ENCODE measurements at places on chromosomes 7 and 10.

DNA sequence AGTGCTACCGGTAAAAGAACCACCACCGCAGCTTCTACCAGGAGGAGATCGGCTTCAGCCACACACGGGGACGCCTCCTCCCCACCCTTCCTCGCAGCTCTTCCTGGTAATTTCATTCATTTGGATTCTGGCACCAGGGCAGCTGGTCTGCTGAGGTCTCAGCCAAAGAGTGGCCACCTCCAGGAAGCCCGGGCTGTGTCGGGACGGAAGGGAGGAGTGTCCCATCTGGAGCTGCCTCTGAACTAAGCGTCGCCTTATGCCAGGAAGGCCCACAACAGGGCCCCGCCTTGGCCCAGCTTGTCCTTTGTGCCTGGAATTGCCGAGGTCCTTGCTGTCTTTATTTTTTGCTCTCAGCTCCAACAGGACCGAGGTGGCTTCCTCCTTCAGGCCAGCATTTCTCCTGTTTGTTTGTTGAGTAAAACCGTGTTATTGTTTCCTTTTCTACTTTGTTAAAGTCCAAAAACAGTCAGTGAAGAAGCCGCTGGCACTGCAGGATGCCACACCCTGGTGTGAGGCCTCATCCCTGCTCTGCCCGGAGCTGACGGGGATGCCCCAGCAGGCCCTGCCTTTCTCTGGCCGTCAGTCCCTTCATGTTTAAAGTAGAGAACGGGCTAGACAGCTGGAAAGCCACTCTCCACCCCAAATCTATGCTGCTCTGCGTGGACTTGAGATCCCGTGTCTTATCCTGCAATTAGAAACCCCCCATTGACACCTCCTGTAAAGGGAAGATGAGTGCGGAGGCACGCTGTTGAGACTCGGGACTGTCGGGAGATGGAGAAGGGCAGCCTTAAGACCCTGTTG is 24.5 kb upstream of the TTYH3 start:
- DNase-seq = peak; percentile 11

DNA sequence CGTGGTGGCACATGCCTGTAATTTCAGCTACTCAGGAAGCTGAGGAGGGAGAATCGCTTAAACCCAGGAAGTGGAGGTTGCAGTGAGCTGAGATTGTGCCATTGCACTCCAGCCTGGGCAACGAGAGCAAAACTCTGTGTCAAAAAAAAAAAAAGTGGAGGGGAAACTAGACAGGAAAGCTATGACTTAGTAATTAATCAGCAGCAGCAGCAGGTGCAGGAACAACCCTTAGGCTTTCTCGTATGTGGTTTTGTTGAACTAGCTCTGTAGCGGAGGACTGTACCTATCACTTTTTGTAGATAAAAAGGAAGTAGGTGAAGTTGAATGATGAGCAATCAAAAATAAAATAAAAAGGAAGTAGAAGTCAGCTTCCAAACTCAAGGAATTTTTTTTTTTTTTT is 76.9 kb upstream of the KMT2C start:
- DNase-seq = no peak

DNA sequence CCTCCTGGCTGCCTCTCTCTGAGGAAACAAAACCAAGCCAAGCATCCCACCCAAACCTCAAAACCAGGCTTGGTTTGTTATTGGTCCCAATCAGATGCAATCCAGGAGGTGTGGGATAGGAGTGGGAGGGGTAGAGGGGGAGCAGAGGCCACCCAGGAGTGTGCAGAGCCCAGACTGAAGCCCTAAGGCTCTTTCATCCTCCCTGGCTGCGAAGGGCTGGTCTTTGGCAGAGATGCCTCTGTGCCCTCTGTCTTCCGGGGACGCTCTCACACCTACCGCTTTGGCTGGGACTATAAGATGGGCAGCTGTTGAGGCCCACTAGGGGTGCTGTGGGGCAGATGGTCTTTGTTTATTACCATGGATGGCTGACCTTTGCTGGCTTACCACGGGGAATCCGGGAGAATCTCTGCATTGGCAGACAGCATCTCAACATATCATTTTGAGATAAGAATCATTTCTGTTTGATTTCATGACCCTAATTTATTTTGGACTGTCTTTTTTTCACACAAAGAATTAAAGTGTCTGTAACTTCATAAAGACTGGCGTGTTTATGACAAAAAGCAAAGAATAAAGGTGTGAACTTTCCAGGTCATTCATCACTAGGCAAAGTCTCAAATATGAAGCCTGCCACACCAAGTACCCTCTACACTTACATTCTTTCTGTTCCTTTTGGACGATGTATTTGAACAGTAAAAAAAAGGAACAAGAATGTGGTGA is 6.5 kb upstream of the DENND2A start:
- DNase-seq = peak; percentile 38

- DNase-seq = no peak
Measured at GRCh38 chr7:72234086-72234485, 178.1 kb downstream of the CALN1 start.

DNA sequence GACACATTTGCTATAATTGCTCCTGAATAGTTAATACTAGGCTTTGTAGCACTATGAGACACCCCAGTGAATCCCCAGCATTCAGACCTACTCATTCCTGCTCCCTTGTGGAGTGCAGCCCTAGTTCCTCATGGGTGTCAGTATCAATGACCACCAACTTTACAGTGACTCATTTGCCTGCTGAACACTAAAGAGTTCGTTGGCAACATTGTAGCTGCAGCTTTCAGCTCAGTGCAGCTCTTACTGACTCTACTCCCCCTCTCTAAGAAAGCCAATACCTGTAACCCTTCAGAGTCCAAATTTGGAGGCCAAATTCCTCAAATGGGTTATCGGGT is 127.1 kb upstream of the MTPN start:
- no peak for DNase-seq

- DNase-seq = no peak
Measured at GRCh38 chr7:15508258-15508657, 53.6 kb downstream of the AGMO start.

Data from CD4-positive, alpha-beta T cell treated with Interferon alpha-2 for 1 hour (primary cell).